ENCODE measurements at places on chromosomes 4 and X. TPM values are rescaled to one million over a fixed set of nuclear protein-coding genes. Genes with fewer than 3 reads are reported as not detected.

GRCh38 chr4:151857368-151857767 is 96.6 kb upstream of the GATB start:
- DNase-seq: no peak

CT47B1 gene
- polyA plus RNA-seq: not detected

DNA sequence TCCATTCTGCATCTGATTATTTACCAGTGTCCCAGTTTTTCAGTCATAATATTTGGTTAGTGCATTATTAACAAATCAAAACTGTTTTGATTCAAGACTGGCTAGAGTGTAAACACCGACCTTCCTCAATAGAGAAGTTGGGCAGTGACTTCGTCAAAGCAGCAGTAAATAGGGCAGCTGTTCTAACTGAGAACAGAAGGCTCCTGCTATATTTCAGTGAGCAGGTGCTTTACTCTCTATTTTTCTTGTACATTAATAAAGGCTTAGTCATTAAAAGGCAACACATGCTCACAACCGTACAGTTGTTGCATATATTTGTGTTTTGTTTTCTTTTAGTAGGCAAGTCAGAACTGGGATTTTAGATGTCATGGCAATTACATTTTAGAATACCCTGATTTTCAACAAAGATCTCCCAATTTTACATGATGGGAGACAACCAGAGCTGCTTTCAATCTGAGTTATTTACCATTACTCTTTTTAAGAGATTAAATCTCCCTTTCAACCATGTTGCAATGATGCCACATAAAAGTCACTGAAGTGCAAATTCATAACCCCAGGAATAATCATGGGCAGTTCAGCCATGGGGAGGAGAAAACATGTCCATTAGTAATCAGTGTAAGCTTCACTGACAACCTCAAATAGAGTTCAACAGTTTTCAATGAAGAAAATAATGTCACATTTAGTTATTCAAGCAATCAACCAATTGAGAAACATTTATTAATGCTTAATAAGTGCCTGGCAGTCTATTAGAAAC is 233.3 kb downstream of the NDST4 start:
- DNase-seq: no peak

EDA2R gene
- polyA plus RNA-seq: 0.83 TPM

DNA sequence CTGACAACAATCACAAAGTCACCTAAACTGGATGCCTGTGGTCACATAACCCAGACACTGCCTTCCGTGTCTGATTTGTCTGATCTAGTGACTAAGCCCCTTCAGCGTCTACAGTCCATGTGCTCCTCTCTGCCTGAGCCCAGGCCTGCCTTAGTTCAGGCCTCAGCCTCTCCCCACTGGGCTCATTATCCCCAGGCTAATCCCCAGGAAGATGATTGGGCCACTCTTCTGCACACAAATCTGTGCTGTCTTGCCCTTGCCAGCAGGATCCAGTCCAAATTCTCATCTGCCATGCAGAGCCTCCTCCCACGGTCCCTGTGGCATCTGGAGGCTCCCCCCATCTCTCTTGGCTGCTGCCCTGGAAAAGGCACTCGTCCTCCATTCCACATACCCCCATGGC is 96.5 kb downstream of the SLC2A9 start:
- DNase-seq: no peak

DNA sequence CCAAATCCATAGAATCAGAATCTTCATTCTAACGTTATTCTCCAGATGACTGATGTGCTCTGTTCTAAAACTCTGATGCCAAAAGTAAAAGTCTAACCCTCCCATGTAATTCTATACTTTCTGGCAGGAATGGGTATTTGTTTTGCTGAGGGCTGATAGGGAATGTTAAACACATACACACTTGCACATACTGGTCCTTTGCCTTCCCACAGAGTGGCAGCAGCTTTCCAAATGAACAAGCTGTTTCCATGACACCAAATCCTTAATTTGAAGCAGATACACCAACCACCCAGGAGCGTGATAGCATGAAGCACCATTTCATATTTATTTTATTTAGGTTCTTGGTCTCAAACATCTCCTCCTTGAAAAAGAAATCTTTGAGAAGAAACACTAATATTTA is 155.5 kb upstream of the PRDX4 start:
- DNase-seq: no peak

DDX60 gene
- 12.8 TPM for polyA plus RNA-seq

RBPJ gene
- 89.3 TPM for polyA plus RNA-seq

DNA sequence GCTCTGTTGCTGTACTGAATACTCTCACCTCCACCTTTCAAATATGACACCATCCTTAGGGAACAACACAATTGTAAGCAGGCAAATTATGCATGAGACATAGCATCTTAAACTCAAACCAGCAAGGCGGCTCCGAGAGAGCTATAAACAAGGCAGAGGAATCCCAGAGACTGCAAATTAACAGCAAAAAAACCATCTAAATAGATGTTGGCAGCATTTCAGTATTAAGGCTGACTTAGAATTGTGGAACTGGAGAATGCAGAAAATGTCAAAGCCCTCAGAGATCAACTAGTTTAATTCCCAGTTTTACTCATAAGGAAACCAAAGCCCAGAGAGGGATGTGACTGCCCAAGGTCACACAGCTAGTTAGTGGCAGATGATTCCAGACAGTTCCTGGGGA is 37.2 kb upstream of the SPANXC start:
- DNase-seq: no peak

All from left kidney (tissue), 8 donors.